ENCODE measurements at places on chromosomes 5 and 9. TPM values are rescaled to one million over a fixed set of nuclear protein-coding genes. Genes with fewer than 3 reads are reported as not detected.

GRCh38 chr9:13354733-13355132 lies 75.2 kb upstream of the MPDZ start:
- H3K27me3 ChIP-seq = no peaks in the 10 kb centered on the region
- no peak overlapping the region for H3K4me3 ChIP-seq
- no peak overlapping the region for H3K27ac ChIP-seq
- H3K4me1 ChIP-seq = no peaks in the 10 kb centered on the region

GRCh38 chr5:15722305-15722704 lies 222.3 kb downstream of the FBXL7 start:
- no peaks in the 10 kb centered on the region for H3K36me3 ChIP-seq
- no peaks in the 10 kb centered on the region for H3K27me3 ChIP-seq
- H3K4me3 ChIP-seq = no peak overlapping the region

GRCh38 chr5:135950611-135951010 lies 4.2 kb downstream of the LECT2 start:
- no peaks in the 10 kb centered on the region for H3K4me1 ChIP-seq
- H3K27ac ChIP-seq = no peak overlapping the region
- DNase-seq = no peak
- no peak overlapping the region for H3K4me3 ChIP-seq
- peaks cover 16% of the 10 kb centered on the region for H3K27me3 ChIP-seq

DNA sequence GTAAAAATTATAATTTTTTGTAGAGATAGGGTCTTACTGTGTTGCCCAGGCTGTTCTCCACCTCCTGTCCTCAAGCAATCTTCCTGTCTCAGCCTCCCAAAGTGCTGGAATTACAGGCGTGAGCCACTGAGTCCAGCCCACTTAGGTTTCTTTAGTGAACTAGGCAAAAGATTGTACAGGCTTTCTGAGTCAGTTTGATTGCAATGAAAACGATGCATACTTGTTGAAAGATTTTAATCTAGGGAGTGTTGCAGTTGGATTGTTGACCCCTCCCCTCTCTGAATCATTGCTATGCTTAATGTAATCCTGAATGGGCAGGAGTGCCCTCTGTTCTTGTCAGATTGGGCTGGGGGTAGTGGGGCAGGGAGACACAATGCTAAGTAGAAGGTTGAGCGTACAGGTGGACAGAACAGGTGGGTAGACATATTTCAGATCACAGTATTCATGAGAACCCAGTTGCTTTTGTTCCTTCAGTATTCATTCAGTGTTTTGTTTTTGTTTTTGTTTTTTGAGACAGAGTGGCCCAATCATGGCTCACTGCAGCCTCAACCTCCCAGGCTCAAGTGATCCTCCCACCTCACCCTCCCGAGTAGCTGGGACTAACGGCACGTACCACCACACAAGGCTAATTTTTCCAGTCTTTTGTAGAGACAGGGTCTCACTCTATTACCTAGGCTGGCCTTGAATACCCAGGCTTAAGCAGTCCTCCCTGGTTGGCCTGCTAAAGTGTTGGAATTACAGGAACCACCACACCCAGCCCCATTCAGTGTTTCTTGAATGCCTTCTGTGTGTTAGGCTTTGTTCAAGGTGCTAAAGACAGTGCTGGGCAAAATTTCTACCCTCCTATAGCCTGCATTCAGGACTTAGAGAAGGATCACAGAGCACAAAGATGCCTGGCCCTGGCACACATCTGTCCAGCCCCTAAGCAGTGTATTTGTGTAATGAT lies 70.1 kb downstream of the KIAA1958 start:
- no peak overlapping the region for H3K4me3 ChIP-seq
- H3K4me1 ChIP-seq = no peaks in the 10 kb centered on the region
- DNase-seq = no peak
- H3K27ac ChIP-seq = no peak overlapping the region
- H3K36me3 ChIP-seq = no peaks in the 10 kb centered on the region
- H3K27me3 ChIP-seq = no peaks in the 10 kb centered on the region

GRCh38 chr5:91643797-91644196 lies 260.7 kb upstream of the ARRDC3 start:
- no peak for DNase-seq
- H3K4me1 ChIP-seq = no peaks in the 10 kb centered on the region
- H3K27me3 ChIP-seq = no peaks in the 10 kb centered on the region
- H3K36me3 ChIP-seq = no peaks in the 10 kb centered on the region
- H3K4me3 ChIP-seq = no peak overlapping the region

- no peak overlapping the region for H3K27ac ChIP-seq
- H3K4me1 ChIP-seq = peaks cover 21% of the 10 kb centered on the region
- H3K4me3 ChIP-seq = no peak overlapping the region
- H3K36me3 ChIP-seq = no peaks in the 10 kb centered on the region
- H3K27me3 ChIP-seq = peaks cover 7% of the 10 kb centered on the region
Observed at GRCh38 chr5:96615223-96615622, 47.0 kb upstream of the CAST start.

Gene ACOT12
- not detected for polyA plus RNA-seq

Gene PCDHGA4
- polyA plus RNA-seq = not detected

- no peak for DNase-seq
- no peak overlapping the region for H3K4me3 ChIP-seq
- H3K27me3 ChIP-seq = no peaks in the 10 kb centered on the region
- H3K36me3 ChIP-seq = no peaks in the 10 kb centered on the region
- H3K4me1 ChIP-seq = no peaks in the 10 kb centered on the region
Observed at GRCh38 chr9:106878081-106878837, 15.3 kb downstream of the ZNF462 start.

DNA sequence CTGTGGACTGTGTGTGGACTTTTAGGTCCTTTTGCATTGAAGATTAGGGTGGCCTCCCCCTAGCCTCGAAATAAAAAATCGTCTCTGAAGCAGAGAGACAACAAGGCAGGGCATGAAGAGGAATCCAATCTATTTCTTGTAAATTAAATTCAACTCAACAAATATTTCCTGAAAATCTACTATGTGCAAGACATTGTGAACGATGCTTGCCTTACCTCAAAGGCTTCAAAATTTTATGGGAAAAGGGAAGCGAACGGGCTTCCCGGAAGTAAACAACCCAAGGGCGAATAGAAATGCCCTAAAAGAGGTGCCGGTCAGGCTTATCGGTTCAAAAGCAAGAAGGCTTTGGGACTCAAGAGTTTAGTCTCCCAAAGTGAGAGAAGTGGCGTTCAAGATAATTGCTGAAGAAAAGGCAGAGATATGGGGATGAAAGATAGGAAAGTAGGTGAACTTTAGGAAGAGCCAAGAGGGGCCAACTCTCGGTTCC lies 525 bp downstream of the KIF24 start:
- DNase-seq = no peak
- H3K27me3 ChIP-seq = no peaks in the 10 kb centered on the region
- peak overlapping the region; percentile 57 for H3K27ac ChIP-seq
- no peaks in the 10 kb centered on the region for H3K36me3 ChIP-seq
- peak overlapping the region; percentile 99 for H3K4me3 ChIP-seq
- peaks cover 30% of the 10 kb centered on the region for H3K4me1 ChIP-seq

DNA sequence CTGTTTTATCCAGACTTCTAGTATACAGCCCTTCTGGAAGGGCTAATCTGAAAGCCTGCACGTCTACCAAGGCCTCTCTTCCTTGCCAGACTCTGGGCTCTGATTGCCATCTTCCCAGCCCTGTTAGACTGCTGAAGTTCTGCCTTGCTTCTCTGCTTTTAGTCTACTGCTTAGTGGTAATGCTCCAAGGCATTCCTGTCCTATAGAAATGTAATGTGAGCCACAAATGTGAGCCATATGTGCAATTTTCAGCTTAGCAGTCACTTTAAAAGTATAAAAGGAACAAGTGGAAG lies 32.1 kb downstream of the WNK2 start:
- H3K4me1 ChIP-seq = no peaks in the 10 kb centered on the region
- H3K4me3 ChIP-seq = no peak overlapping the region
- H3K36me3 ChIP-seq = no peaks in the 10 kb centered on the region

Gene ROR2
- not detected for polyA plus RNA-seq

DNA sequence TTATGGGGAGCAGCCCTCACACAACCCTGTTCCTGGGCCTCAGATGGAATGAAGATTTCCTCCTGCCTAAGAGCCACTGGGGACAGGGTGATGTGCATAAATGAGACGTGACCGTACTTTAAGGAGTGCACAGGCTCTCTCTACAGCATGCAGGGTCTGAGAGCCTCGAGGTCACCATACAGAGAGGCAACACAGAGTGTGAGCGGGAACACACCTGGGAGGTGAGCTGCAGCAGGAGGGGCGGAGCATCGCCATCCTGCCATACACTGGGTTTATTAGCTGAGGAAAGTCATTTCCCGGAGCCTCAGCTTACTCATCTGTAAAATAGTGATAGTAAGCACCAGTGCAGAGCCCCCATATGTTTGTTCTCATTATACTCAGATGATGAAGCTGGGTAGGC lies 182.5 kb upstream of the RAD23B start:
- H3K36me3 ChIP-seq = no peaks in the 10 kb centered on the region
- H3K4me1 ChIP-seq = no peaks in the 10 kb centered on the region
- DNase-seq = no peak
- no peak overlapping the region for H3K27ac ChIP-seq

DNA sequence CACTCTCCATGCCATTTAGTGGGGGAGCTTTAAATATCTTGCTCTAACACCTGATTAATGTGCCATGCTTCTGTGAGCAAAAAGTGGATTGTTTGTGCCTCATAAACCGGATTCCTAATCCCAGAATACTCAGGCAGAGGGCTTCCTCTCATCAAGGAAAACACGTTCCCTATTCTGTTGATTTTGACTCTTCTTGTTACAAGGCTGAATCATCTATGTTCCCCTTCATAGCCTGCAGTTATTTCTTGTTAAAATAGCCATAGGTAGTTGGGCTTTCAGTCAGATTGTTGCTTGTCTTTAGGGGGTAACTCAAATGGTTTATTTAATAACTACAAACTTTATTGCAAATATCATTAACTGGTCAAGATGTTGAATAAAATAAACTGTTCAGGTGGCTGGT lies 26.6 kb downstream of the ROPN1L start:
- no peaks in the 10 kb centered on the region for H3K27me3 ChIP-seq
- H3K36me3 ChIP-seq = no peaks in the 10 kb centered on the region
- H3K4me3 ChIP-seq = no peak overlapping the region
- DNase-seq = no peak
- H3K27ac ChIP-seq = no peak overlapping the region
- H3K4me1 ChIP-seq = peaks cover 20% of the 10 kb centered on the region

- no peaks in the 10 kb centered on the region for H3K27me3 ChIP-seq
- no peak overlapping the region for H3K27ac ChIP-seq
- DNase-seq = no peak
- no peaks in the 10 kb centered on the region for H3K36me3 ChIP-seq
- H3K4me3 ChIP-seq = no peak overlapping the region
Observed at GRCh38 chr5:91457681-91458058, 74.6 kb upstream of the ARRDC3 start.

DNA sequence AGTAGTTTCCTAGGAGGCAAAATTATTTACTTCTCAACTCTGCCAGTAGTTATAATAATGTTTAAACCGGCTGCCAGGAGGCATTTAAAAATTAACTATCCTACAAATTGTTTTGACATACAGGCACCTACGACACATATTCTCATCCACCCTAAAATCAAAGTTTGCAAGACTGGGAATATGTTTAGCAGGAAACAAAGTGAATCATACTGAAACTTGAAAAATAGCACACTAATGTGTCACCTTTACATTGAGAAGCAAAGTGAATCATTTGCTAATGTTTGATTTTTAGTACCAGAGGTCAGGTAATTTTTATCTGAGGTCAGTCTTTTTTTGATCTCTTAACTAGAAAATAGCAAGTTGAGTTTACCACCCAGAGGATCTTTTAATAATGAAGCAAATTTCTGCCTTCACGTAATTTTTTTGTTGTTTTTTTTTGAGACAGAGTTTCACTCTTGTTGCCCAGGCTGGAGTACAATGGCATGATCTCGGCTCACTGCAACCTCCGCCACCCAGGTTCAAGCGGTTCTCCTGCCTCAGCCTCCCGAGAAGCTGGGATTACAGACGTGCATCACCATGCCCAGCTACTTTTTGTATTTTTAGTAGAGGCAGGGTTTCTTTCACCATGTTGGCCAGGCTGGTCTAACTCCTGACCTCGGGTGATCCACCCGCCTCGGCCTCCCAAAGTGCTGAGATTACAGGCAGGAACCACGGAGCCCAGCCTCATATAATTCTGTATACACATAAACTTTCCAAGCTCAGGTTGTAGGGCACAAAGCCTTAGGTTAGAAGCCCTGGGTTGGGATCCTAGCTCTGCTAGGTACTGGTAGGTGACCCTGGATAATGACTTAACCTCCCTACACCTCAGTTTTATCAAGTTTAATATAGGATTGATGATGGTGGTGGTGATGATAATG lies 124.3 kb downstream of the UGCG start:
- H3K4me1 ChIP-seq = no peaks in the 10 kb centered on the region
- no peak overlapping the region for H3K4me3 ChIP-seq
- no peaks in the 10 kb centered on the region for H3K36me3 ChIP-seq
- no peak for DNase-seq
- H3K27me3 ChIP-seq = peaks cover 2% of the 10 kb centered on the region

Gene TMEM215
- polyA plus RNA-seq = not detected

GRCh38 chr5:2333291-2333690 lies 418.2 kb downstream of the IRX2 start:
- H3K27ac ChIP-seq = no peak overlapping the region
- no peaks in the 10 kb centered on the region for H3K36me3 ChIP-seq
- H3K4me1 ChIP-seq = no peaks in the 10 kb centered on the region

GRCh38 chr9:108710424-108710823 lies 145.4 kb downstream of the ACTL7B start:
- DNase-seq = no peak
- no peaks in the 10 kb centered on the region for H3K4me1 ChIP-seq
- no peak overlapping the region for H3K4me3 ChIP-seq
- H3K36me3 ChIP-seq = no peaks in the 10 kb centered on the region

Gene SHC3
- polyA plus RNA-seq = not detected

Gene STPG3
- polyA plus RNA-seq = not detected

Gene PRRC1
- 20.6 TPM for polyA plus RNA-seq

DNA sequence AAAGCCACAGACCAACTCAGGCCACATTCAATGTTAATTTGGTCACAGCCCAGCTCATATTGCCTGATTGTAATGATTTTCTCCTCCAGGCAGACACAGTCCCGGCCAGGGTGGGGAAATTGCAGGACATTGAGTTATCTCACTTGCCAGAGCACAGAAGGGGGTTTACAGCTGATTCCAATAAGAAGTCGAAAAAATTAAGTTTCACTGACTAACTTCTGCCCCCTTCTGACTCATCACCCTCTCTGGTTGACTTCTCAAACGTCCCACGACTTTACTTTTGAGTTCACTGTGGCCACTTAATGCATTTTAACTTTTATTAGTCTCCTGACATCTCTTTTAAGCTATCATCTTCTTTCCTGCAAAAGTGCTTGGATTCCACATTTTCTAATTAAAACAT lies 321.4 kb upstream of the WWC1 start:
- no peak overlapping the region for H3K27ac ChIP-seq
- no peaks in the 10 kb centered on the region for H3K36me3 ChIP-seq
- no peaks in the 10 kb centered on the region for H3K27me3 ChIP-seq
- no peak overlapping the region for H3K4me3 ChIP-seq

Gene GABRB2
- polyA plus RNA-seq = not detected
